ENCODE measurements at places on chromosomes 1 and 21.
A peak's percentile ranks its signal among the peaks of the same experiment; 100 is the strongest.

- no peak for DNase-seq
Measured at GRCh38 chr1:214136324-214136919, 144.5 kb upstream of the SMYD2 start.

GRCh38 chr1:145891587-145892485 is 6.2 kb upstream of the ANKRD35 start:
- peak; percentile 17 for DNase-seq

DNA sequence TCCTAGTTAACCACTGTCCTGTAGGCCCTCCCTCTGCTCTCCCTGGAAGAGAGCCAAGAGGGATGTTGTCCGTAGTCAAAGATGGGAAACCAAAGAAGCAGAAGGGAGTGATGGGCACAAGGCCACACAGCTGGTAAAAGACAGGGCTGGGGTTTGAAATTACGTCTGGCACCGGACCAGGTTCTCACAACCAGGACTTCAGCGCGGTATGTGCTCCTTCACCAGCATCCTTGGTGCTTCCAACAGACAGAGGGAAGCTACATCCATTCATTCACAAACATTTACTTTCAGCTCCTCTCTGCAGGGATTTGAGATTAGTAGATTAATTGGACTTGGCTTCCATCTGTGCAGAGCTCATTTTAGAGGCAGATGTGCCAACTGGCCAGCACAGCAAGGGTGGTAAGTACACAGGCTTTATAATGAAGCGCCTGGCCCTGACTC is 191.2 kb downstream of the TRABD2B start:
- DNase-seq: no peak

- DNase-seq: no peak
Measured at GRCh38 chr1:15934211-15935055, 41.5 kb downstream of the ZBTB17 start.

DNA sequence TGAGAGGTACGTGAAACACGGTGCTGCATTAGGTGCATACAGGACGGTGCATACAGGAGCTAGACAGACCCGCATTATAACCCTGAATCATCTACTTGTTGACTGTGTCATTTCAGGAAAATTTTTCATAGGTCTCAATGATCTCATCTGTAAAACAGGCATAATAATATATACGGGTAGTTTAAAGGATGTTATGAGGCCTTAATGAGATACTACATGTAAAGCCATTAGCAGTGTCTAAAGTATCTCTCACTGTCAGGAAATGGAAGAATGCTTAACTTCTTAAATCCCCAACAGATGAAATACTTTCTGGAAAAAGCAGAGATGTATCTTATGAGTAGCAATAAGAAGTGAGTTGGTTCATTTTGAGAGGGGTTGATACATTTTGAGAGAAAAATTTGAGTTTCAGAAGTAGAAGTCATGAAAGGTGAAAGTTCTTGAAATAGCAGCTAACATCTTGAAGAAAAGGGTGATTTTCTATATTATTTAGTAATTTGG is 669.6 kb downstream of the PTPRC start:
- DNase-seq: no peak

- no peak for DNase-seq
Measured at GRCh38 chr1:20873311-20873710, 86.2 kb upstream of the HP1BP3 start.

DNA sequence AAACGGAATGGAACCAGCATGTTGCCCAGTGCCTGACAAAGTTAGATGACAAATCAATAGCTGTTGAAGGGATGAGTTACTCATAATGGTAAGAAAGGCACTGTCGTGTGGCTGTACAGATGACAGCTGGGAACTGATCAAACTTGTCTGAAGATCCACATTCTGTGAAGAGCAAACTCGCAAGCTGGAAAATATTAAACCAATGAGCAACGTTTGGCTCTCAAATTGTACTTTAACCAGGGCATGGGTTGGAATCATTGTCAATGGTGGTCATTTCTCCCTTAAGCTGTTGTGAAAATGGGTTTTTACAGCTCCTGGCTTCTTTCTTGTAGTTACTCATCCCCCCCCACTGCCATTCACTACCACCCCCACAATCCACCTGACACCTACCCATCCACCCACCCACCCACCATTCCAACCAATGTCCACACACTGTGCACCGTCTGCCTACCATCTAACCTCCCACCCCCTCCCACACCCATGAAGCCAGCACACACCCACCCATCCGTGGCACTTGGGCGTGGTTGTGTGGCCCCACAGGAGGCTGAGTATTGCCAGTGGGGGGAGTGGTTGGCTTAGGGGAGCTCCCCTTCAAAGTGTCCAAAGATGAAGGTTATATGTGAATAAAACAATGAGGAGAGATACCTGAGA is 46.7 kb downstream of the CLDN14 start:
- DNase-seq: no peak

DNA sequence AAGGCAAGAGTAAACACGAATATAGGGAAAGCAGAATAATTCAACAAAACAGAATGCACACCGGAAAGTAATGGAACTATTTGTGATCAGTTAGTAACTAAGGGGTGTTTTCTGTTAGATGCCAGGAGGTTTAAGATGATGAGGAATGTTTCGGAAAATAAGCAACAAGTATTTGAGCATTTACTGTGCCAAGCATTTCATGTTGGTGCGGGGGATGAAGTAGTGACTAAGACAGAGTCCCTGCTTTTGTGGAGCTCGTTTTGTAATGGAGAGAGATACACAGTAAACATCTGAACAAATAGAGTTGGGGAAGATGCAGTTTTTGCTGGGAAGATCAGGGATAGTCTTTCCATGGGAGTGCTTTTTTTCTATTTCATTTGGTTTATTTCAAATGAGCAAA is 78.7 kb downstream of the DYRK1A start:
- DNase-seq: no peak

DNA sequence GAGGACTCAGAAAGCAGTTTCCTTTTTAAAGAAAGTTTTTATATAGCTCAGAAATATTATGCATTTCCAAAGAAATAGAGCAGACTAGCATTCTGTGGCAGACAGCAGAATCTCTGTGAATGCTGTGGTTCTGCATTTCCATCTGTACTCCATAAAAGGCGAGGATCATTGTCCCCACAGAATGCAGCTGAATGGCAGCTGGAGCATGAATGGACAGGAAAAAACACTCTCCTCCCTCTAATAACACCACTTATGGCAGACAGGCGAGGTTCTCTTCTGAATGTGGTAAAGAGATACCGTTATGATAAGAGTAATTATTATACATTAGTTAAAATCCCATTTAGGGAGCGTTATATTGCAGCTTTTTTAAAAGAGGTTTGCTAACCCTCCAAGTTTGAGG is 81.4 kb upstream of the WLS start:
- DNase-seq: no peak

GRCh38 chr1:5727871-5728643 is 264.2 kb downstream of the NPHP4 start:
- DNase-seq: no peak

GRCh38 chr1:216290074-216290473 is 133.2 kb downstream of the USH2A start:
- DNase-seq: no peak

DNA sequence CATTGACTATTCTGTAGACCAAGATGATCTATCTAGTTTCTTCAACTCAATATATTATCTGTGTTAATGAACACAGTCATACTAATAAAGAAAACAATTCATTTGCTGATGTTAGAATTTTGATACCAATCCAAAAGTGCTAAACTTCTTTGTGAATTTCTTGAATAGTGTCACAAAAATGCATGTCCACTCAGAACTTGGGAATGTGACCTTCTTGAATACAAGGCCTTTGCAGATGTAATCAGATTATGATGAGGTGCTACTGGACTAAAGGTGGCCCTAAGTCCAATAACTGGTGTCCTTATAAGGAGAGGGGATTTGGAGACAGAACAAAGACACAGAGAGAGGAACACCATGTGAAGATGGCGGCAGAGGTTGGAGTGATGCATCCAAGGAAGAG is 305.8 kb upstream of the ZP4 start:
- DNase-seq: no peak

GRCh38 chr1:116506132-116507004 is 64.5 kb downstream of the CD58 start:
- DNase-seq: no peak

- no peak for DNase-seq
Measured at GRCh38 chr21:36528716-36529115, 48.8 kb upstream of the CLDN14 start.

DNA sequence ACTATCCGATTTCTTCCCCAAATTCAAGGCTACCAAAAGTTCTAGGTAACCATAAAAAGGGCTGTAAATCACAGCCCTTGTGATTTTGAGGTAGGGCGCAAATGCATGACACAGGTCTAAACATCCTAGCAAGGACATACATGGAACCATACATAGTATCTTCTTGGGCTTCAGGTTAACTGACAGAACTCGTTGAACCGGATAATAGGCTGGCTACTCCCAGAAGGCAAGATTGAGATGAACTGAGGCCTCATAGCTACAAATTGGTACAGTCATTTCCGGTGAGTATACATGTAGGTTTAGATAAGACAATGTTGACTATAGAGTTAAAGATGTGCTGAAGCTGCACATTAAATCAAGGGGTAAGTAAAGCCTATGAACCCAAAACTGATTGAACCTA is 27.3 kb upstream of the TP53BP2 start:
- no peak for DNase-seq

- DNase-seq: no peak
Measured at GRCh38 chr1:191582169-191582568, 576.1 kb upstream of the RGS18 start.

Measured in stimulated activated CD8-positive, alpha-beta memory T cell treated with anti-CD3 and anti-CD28 coated beads, Interleukin-2, amount 100 ng/mL, for 48 hours (primary cell).